ENCODE measurements at places on chromosomes 2 and 18. TPM values are rescaled to one million over a fixed set of nuclear protein-coding genes. Genes with fewer than 3 reads are reported as not detected.

- DNase-seq, result no peak
Observed at GRCh38 chr2:58680755-58681310, 439.7 kb upstream of the FANCL start.

DNA sequence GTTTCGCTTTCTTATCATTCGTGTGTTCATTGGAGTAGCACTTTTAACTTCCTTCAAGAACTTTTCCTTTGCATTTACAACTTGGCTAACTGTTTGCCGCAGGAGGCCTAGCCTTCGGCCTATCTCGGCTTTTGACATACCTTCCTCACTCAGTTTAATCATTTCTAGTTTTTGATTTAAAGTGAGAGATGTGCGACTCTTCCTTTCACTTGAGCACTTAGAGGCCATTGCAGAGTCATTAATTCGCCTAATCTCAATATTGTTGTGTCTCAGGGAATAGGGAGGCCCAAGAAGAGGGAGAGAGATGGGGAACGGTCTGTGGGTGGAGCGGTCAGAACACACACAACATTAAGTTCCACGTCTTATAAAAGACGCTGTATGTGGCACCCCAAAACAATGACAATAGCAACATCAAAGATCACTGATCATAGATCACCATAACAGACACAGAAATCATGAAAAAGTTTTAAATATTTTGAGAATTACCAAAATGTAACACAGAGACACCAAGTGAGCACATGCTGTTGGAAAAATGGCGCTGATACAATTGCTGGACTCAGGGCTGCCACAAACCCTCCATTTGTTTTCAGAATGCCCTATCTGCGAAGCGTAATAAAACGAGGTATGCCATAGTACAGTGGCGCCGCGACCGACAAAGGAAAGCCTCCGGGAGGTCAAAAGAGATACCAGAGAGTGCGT is 553 bp downstream of the TIGD1 start:
- no peak for DNase-seq

DNA sequence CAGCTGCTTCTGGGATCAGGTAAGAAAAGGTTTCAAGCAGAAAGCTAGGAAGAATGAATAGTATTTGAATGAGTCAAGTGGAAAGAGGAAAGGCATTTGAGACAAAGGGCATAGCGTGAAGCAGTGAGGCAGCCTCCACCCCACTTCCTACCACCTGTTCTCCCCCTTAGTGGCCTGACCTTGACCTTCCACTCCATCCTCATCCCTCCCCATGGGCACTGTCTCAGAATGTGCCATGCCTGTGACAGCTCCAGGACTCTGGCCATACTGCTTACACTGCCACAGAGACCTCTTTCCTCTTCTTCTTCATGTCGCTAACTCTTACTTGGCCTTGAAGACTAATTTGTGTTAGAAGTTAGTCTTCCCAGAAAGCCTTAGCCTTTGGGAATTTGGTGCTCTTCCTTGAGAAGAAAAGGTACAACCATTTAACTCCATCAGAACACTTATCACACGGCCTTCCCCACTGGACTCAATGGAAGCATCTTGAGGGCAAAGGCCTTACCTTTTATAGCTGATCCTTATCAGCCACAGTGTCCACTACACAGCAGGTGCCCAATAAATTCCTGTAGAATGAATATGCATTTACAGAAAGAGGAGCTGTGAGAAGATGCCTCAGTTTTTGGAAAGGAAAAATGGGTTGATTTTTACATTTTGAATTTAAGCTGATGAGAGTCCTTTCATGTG is 15.2 kb upstream of the NOSTRIN start:
- DNase-seq, result no peak

DNA sequence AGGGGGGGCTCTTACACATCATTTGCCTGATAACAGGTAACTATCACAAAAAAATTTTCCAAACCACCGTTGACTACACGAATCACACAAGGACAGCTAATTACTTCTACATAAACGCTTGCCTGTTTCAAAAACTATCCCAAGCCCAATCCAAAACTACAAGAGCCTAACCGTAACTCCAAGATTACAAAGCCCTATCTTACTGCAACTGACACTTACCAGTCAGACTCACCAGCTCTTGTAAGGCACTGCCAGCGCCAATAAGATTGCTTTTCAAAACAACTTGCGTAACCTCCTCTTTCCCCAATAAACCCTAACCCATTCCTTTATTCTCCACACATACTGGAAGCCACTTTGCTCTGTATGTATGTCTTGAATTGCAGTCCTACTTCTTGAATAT is 148.4 kb downstream of the NBAS start:
- no peak for DNase-seq

- DNase-seq, result no peak
Observed at GRCh38 chr2:28664120-28664842, 87.3 kb upstream of the PPP1CB start.

GRCh38 chr2:203346612-203347011 is 18.4 kb downstream of the ABI2 start:
- no peak for DNase-seq

CTAGE1 gene
- not detected for total RNA-seq

DNA sequence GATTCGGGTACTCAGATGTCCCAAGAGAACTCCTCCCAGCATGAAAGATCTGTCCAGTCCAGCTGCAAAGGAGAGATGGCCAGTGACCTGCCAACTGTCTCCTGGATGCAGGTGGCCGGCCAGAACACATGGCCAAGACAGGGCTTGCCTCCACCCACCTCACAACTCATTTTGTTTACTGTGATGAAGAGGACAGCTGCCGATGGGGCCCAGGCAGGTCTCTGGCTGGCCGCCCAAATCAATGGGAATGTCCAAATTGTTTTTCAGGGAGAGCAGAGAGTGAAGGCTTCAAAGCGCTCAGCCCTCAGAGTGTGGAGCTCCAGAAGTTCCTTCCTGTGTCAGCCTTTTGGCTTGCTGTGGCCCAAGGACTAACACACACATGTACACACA is 41.9 kb downstream of the FOSL2 start:
- DNase-seq, result no peak

DNA sequence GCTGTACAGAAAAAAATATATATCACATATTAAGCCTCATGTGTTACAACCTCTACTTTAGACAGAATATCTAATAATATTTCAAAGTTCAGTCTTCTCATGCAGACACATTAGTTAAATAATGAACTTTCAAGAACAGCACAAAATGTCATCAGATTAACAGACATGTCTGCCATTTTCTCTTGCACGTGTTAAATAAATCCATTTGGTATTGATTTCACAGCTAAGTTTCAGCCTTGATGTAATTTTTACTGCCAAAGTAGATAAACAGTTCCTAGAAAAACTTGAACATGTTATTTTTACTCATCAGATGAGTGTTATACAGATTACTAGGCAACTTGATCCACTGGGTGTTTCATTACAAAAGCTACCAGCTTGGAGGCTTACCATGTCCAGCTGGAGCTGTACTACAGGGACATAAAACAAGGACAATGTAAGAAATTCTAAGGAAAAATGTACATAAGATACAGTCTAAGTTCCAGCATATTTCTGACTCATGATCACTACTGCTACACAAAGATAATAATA is 290.7 kb upstream of the DDX18 start:
- no peak for DNase-seq

DNA sequence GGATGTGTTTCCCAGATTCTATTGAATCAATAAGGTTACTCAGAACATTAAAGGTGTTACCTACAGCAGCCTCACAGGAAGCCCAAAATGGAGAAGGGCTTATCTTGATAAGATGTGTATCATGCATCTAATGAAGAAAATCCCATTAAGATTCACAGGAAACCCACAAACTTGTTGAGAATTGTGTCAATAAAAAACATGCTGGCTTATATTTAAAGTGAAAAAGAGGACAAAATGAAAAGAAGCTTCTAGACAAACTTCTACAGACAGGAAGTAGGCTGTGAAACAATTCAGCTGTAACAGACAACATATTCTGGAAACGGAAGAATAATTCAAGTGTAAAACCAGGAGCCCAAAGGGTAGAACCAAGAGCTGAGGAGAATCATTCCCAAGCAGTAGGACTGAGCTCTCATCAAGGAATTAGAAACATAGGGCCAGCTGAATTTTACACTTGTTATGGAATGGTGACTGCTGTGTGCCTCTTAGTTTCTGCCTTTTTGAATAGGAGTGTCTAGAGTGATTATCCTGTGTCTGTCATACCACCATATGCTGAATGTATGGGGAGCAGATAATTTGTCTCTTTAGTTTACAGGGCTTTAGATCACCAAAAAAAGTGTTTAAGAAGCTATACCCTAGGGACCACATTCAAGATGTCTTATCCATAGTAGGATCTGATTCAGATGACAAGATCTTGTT is 9.6 kb downstream of the IMMT start:
- DNase-seq, result no peak

GRCh38 chr2:216774180-216774579 is 78.8 kb upstream of the IGFBP5 start:
- DNase-seq, result no peak

DNA sequence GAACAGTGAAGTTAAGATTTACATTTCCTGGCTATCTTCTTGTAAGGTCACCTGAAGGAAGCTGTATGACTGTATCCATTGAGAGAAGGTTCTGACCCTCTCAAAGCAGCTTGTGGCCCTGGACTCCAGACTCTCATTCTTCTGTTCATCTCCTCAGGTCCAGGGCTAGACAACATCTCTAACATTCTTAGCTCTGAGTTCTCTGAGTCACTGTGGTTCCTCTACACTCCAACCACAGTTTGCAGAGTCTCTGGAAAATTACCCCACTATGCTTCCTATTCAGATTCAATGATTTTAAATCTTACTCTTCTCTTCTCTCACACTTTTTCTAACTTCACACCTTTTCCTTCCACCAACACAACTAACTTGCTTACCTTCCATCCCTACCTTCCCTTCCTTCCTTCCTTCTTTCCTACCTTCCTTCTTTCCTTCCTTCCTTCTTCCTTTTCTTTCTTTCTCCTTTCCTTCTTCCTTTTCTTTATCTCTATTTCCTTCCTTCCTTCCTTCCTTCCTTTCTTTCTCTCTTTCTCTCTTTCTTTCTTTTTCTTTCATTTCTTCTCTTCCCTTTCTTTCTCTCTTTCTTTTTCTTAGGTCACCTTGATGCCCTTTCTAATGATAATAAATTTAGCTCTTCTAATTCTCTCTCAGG is 824.3 kb upstream of the ZEB2 start:
- no peak for DNase-seq
